ENCODE measurements at places on chromosomes 13 and 19.

DNA sequence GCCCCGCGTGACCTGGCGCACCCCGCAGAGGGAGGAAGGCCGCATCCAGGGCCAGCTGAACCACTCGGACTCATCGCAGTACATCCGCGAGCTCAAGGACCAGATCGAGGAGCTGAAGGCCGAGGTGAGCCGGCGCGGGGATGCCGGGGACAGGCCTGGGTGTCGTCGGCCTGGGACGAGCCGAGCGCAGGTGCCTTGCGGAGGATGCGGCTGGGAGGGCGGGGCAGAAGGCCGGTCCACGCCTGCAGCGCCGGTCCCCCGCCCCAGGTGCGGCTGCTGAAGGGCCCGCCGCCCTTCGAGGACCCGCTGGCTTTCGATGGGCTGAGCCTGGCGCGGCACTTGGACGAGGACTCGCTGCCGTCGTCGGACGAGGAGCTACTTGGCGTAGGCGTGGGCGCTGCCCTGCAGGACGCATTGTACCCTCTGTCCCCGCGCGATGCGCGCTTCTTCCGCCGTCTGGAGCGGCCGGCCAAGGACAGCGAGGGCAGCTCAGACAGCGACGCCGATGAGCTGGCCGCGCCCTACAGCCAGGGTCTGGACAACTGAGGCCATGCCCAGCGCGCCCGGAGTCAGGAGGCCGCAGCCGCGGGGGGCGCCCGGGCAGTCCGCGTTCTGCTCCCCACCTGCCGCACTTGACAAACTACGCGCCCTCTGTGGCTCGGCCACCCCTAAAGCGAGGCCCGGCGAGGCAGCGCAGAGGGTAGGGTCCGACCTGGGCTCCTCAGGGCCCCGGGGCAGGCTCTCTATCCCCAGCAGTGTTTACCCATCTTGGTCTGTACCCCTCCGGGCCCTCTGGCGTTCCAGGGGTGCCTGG lies 10.8 kb downstream of the PRR36 start:
- DNase-seq = no peak

DNA sequence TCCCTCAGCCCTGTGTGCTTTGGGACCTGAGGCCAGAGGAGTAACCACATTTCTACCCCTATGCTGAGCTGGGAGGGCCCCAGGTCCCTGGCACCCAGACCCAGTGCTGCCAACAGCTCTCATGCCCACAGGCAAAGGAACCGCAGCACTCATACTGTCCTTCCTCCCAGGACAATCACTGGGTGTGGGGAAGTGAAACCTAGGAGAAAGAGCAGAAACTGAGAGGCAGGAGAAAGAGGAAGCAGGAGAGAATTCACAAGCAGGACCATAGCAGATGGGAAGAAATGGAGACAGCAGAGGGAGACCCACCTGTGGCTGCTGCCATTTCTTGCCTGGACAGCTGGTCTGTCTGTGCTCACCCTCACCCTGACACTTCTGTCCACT lies 18.9 kb downstream of the CCDC97 start:
- no peak for DNase-seq

DNA sequence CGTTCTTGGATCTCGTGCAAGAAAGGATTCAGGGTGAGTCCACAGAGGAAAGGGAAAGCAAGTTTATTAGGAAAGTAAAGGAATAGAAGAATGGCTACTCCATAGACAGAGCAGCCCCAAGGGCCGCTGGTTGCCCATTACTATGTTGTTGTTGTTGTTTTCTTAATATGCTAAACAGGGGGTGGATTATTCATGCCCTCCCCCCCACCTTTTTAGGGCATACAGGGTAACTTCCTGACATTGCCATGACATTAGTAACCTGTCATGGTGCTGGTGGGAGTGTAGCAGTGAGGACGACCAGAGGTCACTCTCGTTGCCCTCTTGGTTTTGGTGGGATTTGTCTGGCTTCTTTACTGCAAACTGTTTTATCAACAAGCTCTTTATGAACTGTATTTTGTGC lies 29.1 kb upstream of the PCDH9 start:
- no peak for DNase-seq

DNA sequence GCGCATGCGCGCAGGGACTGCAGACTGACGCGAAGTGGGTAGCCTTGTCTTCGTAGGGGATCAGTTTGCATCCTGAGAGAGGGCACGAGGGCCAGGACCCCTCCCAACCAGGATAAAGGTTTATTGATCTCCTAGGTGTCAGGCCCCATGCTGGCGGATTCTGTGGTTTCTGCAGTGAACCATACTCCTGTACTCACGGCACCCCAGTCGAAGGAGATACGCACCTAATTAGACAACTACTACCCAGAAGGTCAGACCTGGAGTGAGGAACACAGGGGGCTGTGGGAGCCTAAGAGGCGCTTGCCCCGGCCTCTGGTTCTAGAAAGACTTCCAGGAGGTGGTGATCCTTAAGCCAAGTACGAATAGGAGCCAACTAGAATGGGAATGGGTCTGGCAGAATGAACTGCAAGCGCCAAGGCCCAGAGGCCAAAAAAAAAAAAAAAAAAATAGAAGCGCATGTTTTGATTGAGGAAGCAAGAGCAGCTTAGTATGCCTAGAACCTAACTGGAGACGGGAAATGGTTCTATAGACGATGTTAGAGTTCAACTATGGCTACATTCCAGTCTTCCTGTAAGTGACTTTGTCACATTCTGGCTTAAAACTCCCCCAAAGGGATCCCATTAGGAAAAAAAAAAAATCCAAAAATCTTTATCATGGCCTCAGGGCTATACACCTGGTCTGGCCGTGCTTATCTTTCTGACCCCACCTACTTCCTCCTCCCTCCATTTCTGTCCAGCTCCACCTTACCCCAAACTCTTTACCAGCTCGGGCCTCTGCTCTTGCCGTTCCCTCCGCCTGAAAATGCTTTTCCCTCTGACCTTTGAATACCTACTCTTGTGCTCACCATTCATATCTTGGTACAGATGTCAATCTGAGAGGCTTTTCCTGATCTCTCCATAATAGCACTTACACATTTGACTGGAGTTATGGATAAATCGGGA lies 902 bp upstream of the ZNF428 start:
- DNase-seq = no peak

DNA sequence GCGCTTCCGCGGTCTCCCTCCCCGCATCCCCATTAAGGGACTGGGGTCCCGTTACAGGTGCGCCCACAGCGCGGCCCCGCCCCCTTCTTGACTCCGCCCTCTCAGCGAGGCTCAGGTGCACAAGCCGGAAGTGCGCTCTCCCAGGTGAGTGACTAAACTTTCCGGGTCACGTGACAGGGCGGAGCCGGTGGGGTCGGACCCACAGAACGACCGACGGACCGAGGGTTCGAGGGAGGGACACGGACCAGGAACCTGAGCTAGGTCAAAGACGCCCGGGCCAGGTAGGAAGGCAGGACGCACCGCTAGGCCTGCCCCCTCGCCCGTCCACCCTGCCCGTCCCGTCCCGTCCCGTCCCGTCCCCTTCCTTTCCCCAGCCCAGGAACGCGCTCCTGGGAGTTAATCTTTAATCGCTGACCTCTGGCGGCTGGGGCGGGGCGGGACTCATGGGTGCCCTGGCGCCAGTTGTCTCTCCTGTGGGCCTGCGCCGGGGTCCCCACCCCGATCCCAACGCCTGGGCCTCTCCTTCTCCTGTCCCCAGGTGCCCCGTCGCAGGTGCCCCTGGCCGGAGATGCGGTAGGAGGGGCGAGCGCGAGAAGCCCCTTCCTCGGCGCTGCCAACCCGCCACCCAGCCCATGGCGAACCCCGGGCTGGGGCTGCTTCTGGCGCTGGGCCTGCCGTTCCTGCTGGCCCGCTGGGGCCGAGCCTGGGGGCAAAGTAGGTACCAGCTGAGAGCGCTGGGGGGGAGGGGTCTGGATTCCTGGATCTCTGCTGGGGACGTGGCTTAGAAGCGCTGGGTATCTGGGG lies at the start of gene CRB3:
Gene CRB3, plus strand, starts transcription at position 202 of the 804 bp plus-strand sequence. Its CDS starts 431 bp downstream, at position 633.
- DNase-seq = no peak

GRCh38 chr19:12681074-12681987 lies at the start of gene DHPS:
Gene DHPS (minus strand): TSS chr19:12681880. CDS start chr19:12681766, 114 bp downstream.
- DNase-seq = peak; percentile 84

- no peak for DNase-seq
Measured at GRCh38 chr13:113904411-113904810, 40.5 kb upstream of the GAS6 start.

DNA sequence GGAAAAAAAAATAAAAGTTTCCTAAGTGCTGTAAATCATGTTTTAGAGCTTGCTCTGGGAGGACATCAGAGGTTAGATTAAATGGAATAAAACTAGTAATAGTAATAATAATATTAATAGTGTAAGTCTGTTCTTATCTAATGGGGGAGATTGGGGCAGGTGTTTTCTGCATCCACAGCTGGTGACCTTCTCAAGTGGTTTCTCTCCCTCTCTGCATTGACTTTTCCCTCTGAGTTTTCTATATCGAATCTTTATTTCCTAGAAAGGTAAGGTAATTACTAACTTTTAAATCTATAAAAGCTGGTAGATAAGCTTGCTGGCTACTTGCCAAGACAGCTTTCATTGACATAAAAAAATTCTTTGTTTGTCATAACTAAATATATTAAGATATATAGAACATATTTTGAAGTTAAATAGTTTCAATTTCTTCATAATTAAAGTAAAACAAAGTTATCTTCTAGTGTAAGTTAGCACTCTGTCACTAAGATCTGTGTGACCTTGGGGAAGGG lies 49.6 kb upstream of the DIAPH3 start:
- no peak for DNase-seq

GRCh38 chr19:1613146-1613545 lies 7.9 kb upstream of the UQCR11 start:
- no peak for DNase-seq

- DNase-seq = no peak
Measured at GRCh38 chr19:38422438-38422837, 3.6 kb downstream of the RASGRP4 start.

DNA sequence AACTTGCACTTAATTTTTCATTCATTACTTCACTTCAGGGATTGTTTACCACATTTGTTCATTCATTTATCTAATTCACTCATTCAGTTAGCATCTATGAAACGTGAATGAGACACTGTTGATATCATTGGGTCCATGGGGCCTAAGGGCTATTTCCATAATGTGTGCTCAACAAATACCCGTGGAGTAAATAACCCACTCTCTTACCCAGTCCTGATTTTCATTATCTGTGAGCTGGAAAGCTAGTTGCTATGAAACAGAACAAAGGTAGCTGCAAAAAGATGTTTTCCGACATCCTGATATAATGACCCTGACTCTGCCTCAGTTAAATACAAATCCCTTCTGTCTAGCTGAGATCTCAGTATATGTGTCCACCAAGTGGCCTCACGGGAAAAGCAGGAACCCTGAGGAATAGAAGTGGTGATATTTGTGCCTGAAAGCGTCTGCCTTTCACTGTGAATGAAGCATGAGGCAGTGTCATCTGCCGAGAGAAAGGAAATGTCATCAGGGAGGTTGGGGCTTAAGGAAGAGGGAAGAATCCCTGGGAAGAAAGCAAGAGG lies 63.8 kb downstream of the SERTM1 start:
- DNase-seq = no peak

DNA sequence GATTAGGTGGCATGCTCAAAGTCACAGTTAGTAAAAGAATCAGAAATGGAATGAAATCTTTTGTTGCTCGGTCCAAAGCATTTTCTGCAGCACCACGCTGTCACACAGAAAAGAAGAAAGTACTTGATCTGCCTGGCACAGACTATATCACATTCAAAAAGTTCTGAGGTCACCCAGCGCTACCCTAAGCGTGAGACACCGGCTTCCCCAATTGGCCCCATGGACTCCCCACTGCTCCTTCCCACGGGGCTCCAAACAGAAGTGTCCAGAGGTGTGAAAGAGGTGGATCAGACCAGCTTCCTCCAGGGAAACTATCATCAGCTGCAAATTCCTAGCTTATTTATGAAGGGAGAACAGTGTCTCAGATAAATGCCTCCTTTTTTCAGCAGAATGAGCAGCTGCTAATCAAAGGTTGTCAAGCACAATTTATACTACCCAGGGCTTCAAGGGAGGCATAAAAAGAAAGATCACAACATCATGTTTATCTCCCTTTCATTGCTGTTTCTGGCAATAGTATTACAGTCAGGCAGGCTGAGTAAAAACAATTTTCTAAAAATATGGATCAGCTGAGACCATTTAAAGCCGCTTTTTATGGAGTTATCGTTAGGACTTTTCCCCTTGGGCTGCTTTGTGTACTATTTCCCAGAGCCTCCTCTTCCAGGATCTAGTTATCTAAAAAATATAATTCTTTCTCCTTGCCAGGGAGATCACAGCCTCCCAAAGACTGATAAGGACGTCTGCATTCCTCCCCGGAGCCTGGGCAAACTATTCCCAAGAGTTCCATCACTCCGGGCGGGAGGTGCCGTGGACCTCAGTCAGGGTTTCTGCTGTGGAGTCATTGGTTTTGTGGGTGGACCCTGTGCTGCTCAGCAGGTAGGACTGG lies 208.0 kb downstream of the LHFPL6 start:
- no peak for DNase-seq

DNA sequence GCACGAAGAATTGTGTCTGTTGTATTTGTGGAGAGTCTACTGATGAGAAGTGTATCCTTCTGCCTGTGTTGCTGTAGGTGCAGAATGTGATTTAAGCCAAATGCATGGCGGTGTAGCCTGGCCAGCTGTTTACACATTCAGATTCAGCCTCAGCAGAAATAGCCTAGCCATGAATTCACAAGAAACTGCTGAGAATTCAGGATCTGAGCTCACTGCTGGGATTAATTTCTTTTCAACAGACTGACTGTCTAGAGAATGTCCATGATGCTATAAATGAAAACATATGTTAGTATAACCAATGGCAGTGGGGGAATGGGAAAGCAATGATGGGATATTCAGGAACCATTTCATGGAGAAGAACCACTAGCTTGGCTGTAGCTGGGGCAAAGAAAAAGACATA lies 77.4 kb upstream of the RNF113B start:
- DNase-seq = no peak

- no peak for DNase-seq
Measured at GRCh38 chr19:5297272-5297669, 43.3 kb downstream of the PTPRS start.

DNA sequence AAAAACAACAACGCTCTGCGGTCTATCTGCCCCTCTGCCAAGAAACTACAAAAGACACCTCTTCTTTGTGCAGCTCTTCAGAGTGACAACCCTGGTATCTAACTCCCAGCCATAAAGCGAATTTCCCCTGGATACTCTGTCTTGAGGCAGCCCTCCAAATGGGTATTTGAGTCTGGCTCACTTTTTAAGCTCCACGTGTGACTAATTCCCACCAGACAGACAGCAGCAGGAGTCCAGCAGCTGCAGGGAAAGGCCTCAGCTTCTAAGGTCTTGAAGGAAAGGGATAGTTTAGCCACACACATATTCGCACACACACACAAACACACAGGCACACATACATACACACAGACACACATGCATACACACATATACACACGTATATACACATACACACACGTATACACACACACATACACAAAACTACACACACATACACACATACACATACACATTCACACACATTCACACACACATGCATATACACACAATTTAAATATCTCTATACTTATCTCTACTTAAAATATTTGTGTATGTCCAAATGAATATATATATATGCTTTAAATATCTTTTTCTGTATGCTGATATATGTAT lies 188.8 kb downstream of the TSHZ3 start:
- DNase-seq = no peak

DNA sequence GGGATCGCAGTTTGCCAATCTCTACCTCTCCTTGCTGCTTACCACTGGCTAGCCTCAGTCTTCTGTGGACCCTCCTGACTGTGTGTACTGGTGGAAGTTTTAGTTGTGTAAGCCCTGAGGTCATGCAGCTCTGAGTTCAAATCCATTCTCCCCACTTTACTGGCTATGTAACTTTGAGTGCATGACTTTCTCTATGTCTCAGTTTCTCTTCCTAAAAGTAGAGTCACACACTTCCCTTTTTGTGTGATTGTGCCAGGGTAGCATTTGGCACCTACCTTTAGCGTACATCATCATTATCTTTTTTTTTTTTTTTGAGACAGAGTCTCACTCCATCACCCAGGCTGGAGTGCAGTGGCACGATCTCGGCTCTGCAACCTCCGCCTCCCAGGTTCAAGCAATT lies 70.3 kb downstream of the MAP4K1 start:
- DNase-seq = no peak
